ENCODE measurements at places on chromosomes 7 and 10.

- DNase-seq, result no peak
Measured at GRCh38 chr10:12022580-12023257, 19.9 kb downstream of the UPF2 start.

DNA sequence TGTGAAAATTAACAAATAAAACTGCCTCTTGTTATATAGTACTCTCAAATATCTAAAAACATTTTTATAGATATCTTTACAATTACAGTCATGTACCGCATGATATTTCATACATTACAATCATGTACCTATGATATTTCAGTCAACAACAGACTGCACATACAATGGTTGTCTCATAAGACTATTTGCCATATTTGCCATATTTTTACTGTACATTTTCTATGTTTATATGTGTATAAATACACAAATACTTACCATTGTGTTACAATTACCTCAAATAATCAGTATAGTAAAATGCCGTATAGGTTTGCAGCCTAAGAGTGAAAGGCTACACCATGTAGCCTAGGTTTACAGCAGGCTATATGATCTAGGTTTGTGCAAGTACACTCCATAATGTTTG, 336.0 kb upstream of the PCDH15 start:
- no peak for DNase-seq

DNA sequence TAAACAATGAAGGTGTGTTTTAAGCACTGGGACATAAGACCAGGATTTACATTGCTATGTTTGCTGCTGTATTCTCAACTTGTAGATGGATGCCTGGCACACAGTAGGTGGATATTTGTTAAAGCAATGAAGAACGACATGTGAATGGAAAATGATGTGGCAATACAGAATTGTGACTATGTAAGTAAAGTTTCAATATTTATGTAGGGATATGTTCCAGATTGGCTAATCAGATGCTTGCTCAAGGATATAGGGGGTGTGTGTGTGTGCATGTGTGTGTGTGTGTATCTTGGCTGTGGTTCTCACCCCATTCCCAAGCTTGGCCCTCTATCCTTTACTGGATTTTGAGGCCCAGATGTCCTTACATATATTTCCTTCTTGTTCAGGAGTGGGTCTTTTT, 42.7 kb upstream of the LAMB1 start:
- no peak for DNase-seq

GRCh38 chr10:3954615-3955014, 169.6 kb upstream of the KLF6 start:
- DNase-seq, result no peak

GRCh38 chr7:146735992-146736391, 619.4 kb downstream of the CNTNAP2 start:
- DNase-seq, result no peak

GRCh38 chr10:47113907-47114500, 186.0 kb upstream of the GDF10 start:
- DNase-seq, result no peak

DNA sequence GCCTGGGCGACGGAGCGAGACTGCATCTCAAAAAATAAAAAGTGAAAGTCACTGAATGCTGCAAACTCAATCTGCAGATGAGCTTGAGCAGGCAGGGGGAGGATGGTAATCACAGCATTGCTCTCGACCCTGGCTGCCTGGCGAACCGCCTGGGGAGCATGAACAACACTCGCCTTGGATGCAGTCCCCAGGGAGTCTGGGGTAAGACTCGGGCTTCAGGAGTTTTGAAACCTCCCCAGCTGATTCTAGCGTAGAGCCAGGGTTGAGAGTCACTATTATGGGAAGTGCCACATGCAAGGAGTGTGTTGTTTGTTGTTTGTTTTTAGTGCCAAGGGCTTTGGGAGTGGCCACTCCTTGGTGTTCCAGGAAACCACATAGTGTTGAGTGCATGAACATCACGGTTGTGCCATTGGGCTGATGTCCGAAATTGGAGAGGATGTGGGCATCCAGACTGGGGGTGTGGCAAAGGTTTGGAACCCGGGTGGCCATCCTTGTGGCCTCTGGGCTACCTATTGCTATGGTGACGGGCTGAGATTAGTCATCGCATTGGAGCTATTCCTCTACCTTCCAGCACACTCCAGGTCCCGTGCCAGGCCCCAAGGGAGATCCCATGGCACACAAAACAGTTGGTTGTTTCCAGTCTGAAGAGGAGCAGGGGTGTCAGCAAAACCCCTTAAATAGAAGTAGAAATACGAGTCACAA, 92.6 kb downstream of the RGS10 start:
- DNase-seq, result no peak

- DNase-seq, result no peak
Measured at GRCh38 chr10:109737626-109738025, 185.7 kb downstream of the XPNPEP1 start.

DNA sequence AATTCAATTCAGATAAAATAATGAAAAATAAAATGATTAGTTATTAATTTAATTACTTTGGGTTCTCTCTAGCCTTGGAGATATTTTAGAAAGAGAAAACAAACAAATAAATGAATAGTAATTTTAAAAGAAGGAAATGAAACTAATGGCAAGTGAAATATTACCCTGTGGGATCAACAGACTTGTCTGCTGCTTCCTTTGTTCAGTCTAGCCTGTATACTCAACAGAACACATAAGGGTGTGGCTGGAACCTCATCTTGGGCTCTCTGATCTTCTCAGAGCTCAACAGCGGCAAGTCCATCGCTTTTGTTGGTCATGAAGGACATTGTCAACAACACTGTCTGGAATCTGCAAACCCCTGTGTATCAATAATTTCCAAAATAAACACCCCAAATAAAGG, 904.9 kb downstream of the IPMK start:
- DNase-seq, result no peak

GRCh38 chr10:28314211-28314610, 11.3 kb upstream of the MPP7 start:
- DNase-seq, result no peak

All from GM12892 (cell line).